ENCODE measurements at places on chromosomes 16 and 17. TPM values are rescaled to one million over a fixed set of nuclear protein-coding genes. Genes with fewer than 3 reads are reported as not detected.

TBC1D3C gene
- not detected for total RNA-seq

SDR42E2 gene
- not detected for total RNA-seq

OTOP2 gene
- 0.06 TPM for total RNA-seq

CTF1 gene
- 0.23 TPM for total RNA-seq

MYOCD gene
- 0.96 TPM for total RNA-seq

DRC3 gene
- 1.3 TPM for total RNA-seq

ZFP3 gene
- total RNA-seq: 0.89 TPM

PDE6G gene
- total RNA-seq: 2.5 TPM

CIAPIN1 gene
- total RNA-seq: 69.6 TPM

NKD1 gene
- total RNA-seq: 0.12 TPM

RILP gene
- 16.7 TPM for total RNA-seq

PYDC1 gene
- not detected for total RNA-seq

IKZF3 gene
- not detected for total RNA-seq

ARL5C gene
- not detected for total RNA-seq

CD300LB gene
- total RNA-seq: not detected

NR1D1 gene
- 10.8 TPM for total RNA-seq

SOX9 gene
- 13.7 TPM for total RNA-seq

MSLN gene
- 1.4 TPM for total RNA-seq

DHRS7C gene
- not detected for total RNA-seq

BCL6B gene
- total RNA-seq: not detected

PRSS22 gene
- total RNA-seq: 2.3 TPM

REXO5 gene
- 3.5 TPM for total RNA-seq

PRPSAP2 gene
- total RNA-seq: 47.9 TPM

RTN4RL1 gene
- 2.7 TPM for total RNA-seq

NXN gene
- 21.9 TPM for total RNA-seq

TK1 gene
- 213 TPM for total RNA-seq

ANKS4B gene
- total RNA-seq: 0.08 TPM

MEIOC gene
- 2.9 TPM for total RNA-seq

KCNAB3 gene
- total RNA-seq: 3.0 TPM

PIRT gene
- total RNA-seq: not detected

SPNS3 gene
- total RNA-seq: 0.05 TPM

BAIAP2 gene
- 61.7 TPM for total RNA-seq

CLEC19A gene
- not detected for total RNA-seq

PRDM7 gene
- not detected for total RNA-seq

All from A549 treated with CpdA at 1 μM for 4 hours (cell line).